ENCODE measurements at places on chromosomes 5 and 9.

GRCh38 chr9:116471093-116471906 lies 215.8 kb upstream of the TRIM32 start:
- peak; percentile 69 for DNase-seq

GRCh38 chr5:10036136-10036815 lies 213.4 kb downstream of the ATPSCKMT start:
- DNase-seq: no peak

- DNase-seq: peak; percentile 81
Measured at GRCh38 chr9:104864675-104865104, 63.3 kb downstream of the ABCA1 start.

DNA sequence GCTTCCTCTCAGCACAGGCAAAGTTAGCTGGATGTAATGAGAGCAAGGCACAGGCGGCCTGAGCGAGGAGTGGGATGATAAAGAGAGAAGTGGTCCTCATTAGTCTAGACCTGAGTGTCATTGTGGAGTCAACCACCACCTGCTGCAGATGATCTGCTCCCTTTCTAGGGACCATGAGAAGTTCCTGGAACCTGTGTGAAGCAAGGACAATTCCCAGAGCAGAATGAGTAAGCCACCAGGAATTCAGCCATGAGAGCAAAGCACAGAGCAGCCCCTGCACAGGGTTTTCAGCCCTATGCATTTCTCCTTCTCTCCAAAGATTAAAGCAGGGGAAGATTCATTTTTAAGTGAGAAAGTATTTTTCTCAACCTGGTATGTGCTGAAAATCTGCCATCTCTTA lies 146.8 kb upstream of the SPEF2 start:
- DNase-seq: no peak

GRCh38 chr5:174920906-174921550 lies 196.6 kb downstream of the MSX2 start:
- DNase-seq: no peak

GRCh38 chr5:116992681-116993080 lies 418.1 kb upstream of the SEMA6A start:
- DNase-seq: no peak

- no peak for DNase-seq
Measured at GRCh38 chr5:68680366-68680765, 413.4 kb upstream of the SLC30A5 start.

DNA sequence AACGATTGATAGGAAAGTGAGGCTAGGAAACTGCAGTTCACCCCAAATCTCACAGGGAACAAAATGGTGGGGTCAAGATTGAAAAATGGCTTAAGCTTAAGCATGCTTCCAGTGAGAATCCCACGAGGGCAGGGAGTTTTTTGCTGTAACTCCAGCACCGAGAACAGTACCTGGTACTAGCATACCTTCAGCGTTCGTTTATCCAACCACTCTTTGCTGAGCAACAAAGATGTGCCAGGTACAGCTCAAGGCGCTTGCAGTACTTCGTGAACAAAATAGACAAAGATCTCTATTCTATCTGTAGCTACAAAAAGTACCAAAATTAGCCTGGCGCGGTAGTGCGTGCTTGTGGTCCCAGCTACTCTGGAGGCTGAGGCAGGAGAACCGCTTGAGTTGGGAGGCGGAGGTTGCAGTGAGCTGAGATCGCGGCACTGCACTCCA lies 778 bp upstream of the PPP6C start:
- DNase-seq: no peak

GRCh38 chr5:131794586-131794985 lies 2.2 kb downstream of the FNIP1 start:
- no peak for DNase-seq

- no peak for DNase-seq
Measured at GRCh38 chr9:121353241-121354061, 16.6 kb downstream of the STOM start.

- DNase-seq: no peak
Measured at GRCh38 chr9:71549023-71549422, 219.3 kb downstream of the CEMIP2 start.

GRCh38 chr5:56340196-56340980 lies 107.3 kb upstream of the ANKRD55 start:
- DNase-seq: no peak

- DNase-seq: no peak
Measured at GRCh38 chr9:27447031-27447683, 76.9 kb upstream of the IFNK start.

- peak; percentile 52 for DNase-seq
Measured at GRCh38 chr9:76451234-76451633, 7.7 kb upstream of the GCNT1 start.

DNA sequence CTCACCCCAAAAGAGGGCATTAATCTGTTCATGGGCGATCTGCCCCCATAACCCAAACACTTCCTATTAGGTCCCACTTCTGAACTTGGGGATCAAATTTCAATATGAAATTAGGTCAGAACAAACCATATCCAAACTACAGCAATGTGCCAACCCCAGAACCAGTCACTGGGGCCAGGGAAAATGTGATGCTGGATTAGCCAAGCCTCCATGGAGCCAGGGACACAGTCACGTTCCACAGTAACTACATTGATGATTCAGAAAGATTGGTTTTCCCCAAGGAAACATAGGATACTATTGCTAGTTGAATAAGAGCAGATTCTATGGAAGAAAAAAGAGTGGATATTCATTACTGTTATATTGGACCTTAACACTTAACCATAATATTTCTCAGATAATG lies 84.2 kb downstream of the GIN1 start:
- DNase-seq: no peak

- no peak for DNase-seq
Measured at GRCh38 chr9:137315581-137316011, 13.5 kb upstream of the NRARP start.

- DNase-seq: no peak
Measured at GRCh38 chr5:173574983-173575382, 41.5 kb downstream of the BOD1 start.
